ENCODE measurements at places on chromosomes 12 and 14.
A peak's percentile ranks its signal among the peaks of the same experiment; 100 is the strongest.

DNA sequence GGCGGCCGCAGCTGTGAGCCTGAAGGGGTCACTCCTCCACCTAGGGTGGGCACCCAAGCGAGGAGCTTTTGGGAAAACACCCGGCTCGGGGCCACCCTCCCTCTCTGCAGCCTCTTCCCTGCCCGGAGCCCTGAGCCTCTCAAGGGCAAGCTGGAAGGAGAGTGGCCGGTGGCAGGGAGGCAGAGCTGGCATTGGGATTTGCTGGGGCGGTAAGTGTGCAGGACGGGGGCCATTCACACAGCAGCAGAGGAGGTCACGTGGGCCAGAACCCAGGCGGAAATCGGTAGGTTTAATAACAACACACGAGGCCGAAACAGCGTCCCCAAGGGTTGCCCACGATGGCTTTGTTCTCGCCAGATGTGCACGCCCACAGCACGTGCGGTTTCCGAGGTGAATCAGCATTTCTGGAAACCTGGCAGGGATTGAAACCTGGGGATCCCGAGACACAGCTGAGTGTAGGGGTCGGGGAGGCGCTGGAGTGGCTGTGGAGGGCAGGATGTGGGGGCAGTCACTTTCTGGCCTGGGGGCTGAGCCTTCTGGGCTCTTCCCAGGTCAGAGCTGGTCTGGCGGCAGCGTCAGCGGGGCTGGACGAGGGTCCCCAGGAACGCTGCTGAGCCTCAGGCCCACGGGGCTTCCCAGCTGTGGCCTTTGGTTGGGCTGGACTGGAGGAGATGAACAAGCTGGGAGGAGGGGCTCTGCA, 23.5 kb downstream of the NOC4L start:
- DNase-seq = no peak

DNA sequence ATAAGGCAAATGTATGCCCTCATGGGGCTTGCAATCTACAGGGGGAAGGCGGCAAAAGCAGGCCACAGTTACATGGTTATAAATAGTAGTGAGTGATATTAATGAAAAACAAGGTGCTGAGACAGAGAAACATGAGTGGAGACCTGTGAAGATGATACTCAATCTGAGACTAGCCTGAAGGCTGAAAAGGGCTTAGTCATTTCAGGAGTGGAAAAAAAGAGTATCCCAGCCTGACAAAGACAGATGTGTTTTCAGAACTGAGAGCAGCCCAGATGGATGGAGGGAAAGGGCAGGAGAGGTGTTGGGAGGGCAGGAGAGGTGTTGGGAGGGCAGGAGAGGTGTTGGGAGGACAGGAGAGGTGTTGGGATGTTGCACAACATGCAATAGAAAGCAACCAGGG, 181.9 kb downstream of the C12orf42 start:
- no peak for DNase-seq

DNA sequence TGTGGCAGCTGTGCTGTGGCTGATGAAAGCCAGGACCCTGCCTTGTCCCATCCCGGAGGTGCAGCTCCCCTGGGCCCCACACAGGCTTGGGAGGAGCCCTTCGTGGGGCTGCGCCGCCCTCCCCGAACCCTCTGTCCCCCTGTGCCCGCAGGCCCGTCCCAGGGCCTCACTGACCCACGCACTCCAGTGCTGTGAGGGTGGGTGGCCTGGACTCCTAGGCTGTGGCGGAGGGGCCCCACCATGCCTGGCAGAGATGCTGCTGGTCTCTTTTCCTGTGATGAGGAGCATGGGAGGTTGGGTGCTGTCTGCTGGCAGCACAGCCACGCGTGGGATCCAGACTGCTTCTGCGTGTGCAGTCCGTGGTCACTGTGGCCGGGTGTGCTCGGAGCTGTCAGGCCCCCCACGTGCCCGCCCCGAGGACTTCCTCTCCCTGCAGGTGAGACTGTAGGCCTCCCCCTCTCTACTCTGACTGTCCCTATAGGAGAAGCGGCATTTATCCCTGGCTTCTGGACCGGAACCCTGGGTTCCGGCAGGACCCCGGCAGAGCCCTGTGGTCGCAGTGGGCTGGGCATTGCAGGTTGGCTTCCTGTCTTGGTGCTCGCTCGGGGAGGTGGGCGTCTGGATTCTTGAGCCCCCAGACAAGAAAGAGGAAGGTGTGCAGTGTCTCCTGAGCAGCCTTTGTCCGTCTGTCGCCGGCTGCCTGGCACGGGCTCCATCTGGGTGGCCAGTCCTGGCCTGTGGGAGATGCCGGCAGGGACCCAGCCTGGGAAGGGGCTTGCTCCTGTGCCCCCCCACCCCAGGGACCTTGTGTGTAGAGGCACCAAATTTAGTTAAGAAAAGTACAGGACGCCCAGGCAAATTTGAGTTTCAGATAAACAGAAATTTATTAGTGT, 2.3 kb downstream of the MTA1 start:
- peak; percentile 8 for DNase-seq

DNA sequence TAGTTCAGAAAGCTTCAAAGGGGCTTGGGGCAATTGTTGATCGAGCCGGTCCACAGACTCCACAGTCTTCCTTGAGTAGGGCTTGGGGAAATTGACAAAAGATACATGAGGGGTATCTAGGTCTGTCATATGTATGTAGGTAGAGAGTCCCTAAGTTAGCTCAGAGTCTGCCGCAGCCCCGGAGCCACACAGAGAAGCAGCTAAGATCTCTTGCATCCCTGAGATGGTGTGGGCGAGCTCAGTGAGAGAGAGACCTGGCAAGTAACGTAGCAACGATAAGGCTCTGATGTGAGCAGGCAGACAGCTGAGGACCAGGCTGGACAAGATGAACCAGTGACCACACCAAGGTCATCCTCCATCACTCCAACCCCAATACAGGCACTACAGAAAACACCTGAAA, 297.6 kb downstream of the TMEM132D start:
- DNase-seq = no peak

DNA sequence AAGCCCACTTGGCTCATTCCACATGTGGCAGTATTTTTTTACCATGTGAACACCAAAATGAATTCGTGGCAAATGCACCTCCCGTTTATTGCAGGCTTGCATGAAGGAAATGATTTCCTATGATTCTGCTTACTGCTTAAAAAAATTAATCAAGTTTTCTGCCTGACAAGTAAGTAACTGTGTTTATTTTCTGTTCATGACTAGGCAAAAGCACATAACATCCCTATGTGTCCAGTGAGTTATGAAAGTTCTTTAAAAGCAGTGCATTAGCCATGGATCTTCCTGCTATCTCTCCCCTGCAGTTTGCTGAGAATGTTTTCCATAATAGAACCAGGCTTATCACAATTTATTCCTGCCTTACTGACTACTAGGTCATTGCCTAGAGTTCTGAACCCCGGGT, 20.4 kb downstream of the GPR65 start:
- DNase-seq = no peak

DNA sequence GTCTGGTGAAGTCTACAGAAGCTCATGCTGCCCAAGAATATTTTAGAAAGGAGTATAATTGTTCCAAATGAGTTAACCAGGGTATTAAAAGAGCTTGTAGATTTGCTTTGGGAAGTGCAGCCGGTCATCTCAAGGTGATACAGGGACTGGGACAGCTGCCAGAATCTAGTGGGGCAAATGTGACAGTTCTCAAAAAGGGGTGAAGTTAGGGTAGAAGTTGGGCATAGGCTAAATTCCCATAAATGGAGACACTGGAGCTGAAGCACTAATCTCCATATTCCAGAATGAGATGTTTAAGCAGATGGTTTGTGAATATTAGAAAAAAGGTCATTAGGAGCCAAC, 94.7 kb downstream of the ANO6 start:
- no peak for DNase-seq

- no peak for DNase-seq
Measured at GRCh38 chr12:79071498-79071897, 206.9 kb downstream of the SYT1 start.

- no peak for DNase-seq
Measured at GRCh38 chr12:129496226-129496625, 407.6 kb downstream of the TMEM132D start.

- DNase-seq = no peak
Measured at GRCh38 chr12:77613411-77613810, 217.3 kb upstream of the NAV3 start.

DNA sequence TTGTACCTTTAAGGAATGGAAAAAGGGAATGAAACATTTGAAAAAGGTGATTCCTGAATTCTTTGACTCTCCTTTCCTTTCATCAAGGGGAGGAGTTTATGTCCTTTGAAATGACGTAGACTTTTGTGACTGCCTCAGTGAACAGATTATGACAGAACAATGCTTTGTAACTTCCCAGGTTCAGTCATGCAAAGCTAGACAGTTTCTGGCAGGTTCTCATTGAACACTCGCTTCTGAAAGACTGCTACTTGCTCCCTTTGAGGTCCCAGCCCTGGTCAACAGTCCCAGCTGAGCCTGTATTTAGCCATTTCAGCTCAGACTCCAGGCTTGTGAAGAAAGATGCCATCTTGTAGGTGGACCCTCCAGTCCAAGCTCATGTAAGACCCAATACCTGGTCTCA, 1178.9 kb downstream of the BCL11B start:
- DNase-seq = no peak

DNA sequence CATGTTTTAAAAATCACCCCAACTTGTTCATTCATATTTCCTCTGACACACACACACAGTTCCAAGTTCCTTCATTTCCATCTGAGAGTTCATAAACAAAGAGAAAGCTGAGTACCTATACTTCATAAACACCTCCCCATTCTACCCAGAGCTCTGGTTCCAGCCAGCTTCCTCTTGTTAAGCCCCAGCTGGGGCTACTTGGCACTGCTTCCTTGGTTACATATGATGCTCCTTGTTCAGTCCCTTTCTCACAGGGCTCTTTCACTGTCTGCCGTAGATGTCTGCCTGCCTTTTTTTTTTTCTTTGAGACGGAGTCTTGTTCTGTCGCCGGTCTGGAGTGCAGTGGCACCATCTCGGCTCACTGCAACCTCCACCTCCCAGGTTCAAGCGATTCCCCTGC, 77.5 kb downstream of the COX16 start:
- DNase-seq = no peak

DNA sequence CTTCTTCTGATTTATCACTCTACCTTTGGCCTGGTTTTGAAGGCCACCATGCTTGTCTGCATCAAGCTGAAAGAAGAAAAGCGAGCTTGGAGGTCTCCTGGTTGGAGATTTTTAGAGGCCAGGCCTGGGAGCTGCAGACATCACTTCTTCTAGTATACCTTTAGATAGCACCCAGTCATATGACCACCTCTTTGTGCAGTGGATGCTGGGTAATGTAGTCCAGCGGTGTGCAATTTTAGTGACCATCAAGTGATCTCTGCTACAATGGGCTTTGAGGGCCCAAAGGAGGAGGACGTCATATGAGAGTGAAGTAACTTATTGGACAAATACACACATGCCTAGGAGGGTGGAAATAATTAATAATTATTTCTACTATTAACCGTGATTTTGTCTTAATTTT, 15.2 kb upstream of the WNT5B start:
- no peak for DNase-seq

- no peak for DNase-seq
Measured at GRCh38 chr14:35414365-35414764, 9.8 kb upstream of the NFKBIA start.

GRCh38 chr14:24456980-24457379, 14.4 kb upstream of the SDR39U1 start:
- no peak for DNase-seq

DNA sequence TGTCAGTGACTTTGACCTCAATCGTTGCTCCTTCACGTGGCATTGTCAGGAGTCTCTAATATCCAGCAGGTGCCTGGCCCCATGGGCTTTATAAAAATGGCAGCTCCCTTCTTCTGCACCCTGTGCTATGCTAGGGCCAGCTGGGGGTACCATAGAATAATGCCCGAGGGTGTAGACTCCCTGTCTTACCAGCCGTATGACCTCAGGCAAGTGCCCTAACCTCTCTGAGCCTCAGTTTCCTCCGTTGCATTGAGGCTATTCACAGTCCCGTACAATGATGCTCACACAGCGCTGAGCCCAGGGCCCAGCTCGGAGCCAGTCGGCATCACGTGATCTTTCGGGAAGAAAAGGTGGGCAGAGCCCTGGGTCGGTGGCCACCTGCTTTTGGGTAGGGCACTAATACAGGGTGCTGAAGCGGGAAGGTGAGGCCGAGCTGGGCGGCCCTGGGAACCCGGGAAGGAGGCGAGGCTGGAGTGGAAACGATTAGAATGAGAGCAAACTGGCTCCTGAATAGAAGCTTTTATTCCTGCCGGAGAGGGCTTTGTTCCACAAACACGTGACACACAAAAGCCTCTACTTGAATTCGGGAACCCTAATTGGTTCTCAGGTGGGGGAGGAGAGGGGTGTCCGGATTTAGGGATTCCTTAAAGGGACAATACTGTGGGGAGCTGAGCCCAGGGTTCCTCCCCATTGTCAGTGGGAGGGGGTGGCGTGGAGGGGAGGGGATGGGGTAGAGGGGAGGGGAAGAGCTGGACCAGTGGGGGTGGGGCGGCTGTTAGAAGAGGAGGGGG, 19.9 kb upstream of the MSI1 start:
- DNase-seq = no peak

DNA sequence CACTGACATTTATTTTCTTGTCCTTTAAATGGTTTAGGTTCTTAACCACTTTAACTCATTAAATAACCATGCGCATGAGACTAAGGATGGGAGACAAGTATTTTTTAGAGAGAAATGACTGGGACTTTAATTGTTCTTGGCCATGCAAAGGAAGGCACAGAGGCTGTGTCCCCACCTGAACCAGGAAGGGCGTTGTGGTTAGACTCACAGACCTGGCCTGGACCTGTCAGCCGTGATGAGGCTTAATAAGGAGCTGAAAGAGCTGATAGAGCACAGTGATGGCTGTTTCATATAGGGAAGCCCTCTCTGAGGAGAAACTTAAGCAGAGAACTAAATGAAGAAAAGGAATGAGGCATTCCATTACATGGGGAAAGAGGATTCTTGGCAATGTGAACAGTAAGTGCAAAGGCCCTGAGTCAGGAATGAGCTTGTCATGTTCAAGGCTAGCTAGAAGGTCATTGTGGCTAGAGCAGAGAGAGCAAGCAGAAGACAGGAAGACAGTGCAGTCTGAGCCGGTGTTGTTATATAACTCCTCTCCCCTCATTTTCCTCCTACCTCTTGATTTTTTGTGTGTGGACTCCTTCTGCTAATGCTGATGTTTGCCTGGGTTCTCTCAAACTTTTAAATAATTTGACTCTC, 74.4 kb upstream of the ANO4 start:
- no peak for DNase-seq

GRCh38 chr12:52715416-52715815, 12.1 kb upstream of the KRT77 start:
- DNase-seq = no peak

GRCh38 chr12:39467432-39467870, 24.5 kb upstream of the KIF21A start:
- DNase-seq = no peak

DNA sequence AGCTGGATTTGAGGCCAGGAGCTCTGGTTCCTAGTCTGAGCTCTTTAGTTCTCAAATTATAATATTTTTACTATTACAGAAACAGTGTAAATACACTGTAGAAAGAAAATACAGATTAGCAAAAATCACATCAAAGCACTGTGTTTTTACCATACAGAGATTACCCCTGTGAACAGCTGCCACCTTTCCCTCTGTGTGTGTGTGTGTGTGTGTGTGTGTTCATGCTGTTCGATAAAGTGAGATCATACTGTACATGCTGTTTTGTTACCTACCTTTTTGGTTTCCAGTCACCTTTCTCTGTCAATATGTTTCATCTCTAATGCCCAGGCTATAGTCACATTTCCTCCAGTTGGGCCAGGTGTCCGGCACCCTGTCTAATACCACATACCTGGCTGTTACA, 26.9 kb downstream of the MVK start:
- DNase-seq = no peak

Measured in inflammatory macrophage (primary cell).